ENCODE measurements at places on chromosomes 3 and 15.

- no peak for DNase-seq
These were observed 30.2 kb downstream of the ONECUT1 start for GRCh38 chr15:52759969-52760368.

- no peak for DNase-seq
These were observed 126.5 kb downstream of the ZNF385D start for GRCh38 chr3:21624524-21624923.

DNA sequence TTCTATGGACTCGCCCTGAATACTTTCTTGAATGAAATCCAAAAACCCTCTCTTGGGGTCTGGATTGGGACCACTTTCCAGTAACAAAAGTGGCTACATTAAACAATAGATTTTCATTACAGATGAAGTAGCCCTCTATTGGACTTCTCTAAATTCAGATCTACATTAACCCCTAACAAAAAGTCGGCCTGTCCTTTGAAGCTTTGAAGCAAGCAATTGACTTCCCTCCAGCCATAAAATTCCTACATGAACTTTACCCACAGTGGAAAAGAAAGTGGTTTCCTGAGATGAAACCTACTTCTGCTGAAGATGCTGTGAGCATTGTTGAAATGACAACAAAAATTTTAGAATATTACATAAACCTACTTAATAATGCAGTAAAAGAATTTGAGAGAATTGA is 967.1 kb upstream of the ROBO1 start:
- DNase-seq: no peak

GRCh38 chr3:14411988-14412387 is 9.6 kb downstream of the SLC6A6 start:
- no peak for DNase-seq

DNA sequence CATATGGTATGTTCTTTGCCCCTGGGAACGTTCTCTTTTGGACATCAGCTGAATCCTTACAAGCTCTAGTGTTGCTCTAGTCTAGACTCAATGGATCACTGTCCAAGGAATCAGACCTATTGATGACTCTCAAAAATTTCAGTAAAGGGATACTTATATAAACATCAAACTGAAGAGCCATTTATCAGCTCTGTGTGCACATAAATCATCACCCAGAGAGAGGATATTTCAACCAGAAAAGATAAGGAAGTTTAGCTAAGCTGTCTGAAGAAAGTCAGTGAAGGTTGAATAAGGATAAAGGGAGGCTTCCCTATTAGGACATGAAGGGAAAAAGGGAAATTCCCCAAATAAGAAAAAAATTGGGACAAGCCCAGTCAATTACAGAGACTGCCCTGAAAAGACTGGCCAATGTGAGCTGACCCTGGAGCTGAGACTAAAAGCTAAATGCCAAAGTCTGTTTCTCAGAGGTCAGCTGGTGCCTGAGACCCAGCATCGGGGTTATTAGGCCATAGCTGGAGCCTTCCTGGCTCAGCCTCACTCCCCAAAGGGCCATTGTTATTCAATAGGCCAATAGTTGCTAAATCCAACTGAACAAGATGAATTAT is 424.1 kb upstream of the THBS1 start:
- peak; percentile 72 for DNase-seq

GRCh38 chr15:62153228-62153627 is 11.9 kb downstream of the C2CD4B start:
- DNase-seq: no peak

DNA sequence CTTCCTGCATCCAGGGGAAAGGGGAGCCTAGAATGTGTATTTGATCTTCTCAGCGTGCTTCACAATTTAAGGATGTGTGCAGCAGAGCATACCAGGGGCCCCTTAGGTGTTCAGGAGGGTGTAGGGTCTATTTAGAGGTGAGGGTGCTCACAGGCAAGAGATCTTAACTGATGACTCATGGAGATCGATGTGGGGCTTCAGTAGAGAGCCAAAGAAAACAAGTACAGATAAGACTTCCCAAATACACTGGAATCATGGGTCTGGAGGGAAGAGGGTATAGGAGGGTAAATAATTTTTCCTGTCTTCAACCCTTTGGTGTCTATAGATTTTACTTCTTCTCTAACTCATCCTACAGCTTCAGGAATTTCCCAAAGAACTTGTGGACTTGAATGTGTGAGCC is 170.2 kb upstream of the LRRC3B start:
- DNase-seq: no peak

GRCh38 chr15:91480426-91480825 is 373.1 kb upstream of the SLCO3A1 start:
- no peak for DNase-seq

- no peak for DNase-seq
These were observed 44.5 kb downstream of the POC1A start for GRCh38 chr3:52109611-52110301.

DNA sequence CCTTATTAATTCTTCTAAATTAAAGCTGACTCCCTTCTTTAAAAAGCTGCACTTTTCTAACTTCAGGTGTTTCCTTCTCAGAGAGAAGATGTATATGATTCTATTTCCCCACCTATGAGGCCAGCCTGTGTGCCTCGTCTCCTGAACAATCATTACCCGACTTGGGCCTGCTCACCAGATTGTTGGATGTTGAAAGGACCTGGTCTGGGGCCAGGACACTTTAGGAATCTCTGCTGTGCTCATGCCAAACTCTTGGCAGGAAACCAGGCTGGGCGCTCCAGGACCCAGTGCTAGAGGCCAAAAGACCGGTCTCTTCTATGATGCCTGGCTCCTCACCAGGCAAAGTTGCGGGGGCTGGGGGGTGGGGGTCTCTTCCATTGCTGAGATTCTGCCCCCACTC is 16.9 kb upstream of the LRRC31 start:
- no peak for DNase-seq

DNA sequence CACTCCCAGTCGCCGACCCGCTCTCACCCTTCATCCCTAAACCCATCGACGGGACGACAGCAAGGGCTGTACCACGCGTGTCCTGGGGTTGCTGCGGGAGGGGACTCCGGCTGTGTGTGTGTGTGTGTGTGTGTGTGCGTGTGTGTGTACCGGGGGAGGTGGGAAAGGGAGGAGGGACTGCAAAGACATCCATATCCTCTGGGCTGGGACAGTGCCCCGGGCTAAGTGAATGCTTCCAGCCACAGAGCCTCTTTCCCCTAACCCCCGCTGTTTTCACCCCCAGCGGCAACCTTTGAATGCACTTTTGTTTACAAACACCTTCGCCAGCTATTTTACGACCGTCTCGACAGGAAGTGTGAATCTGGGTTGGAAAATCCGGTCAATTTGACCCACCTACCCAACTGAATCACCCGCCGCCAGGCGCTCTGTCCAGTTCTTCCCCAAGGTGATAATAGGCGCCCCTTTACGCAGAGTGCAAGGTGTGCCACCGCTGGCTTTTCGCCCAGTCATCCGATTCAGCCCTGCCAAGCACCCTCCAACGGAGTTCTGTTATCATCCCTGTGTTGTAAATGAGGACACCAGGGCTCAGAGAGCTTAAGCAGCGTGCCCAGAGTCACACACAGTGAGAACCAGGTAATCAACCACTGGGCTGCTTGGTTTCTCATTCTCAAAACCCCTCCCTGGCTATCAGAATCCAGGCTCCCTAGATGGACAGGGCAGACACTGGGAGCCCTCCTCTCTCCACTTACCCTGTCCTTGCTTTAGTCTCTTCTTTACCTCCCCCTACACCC is 739 bp upstream of the AMOTL2 start:
- DNase-seq: no peak

DNA sequence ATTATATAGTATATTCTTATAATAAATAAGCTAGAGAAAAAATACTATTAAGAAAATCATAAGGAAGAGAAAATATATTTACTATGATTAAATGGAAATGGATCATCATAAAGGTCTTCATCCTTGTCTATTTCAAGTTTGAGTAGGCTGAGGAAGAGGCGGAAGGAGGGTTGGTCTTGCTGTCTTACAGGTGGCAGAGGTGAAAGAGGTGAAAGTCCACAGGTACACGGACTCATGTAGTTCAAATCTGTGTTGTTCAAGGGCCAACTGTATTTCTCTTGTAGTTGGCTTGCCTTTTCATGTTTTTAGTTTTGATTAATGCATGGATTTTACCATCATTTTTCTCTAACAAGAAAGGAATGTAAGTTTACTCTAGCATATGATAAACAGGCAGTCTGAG is 41.7 kb downstream of the PDCD6IP start:
- no peak for DNase-seq

DNA sequence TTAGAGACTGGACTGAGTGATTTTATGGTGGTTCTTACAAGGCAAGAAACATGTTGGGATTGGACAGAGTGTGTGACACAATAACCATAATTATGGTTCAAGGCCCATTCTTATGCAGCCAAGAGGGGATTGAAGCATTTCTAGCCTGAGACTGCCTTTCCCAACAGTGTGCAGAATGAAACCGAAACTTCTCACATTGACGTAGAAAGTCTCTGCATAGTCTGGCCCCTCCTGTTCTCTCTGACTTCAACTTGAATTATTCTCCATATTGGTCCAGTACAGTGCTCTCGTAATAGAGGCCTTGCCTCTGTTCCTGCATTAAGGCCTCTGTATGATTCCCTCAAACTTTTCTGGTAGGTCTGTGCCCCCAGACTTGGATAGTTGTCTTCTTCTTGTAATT is 138.3 kb downstream of the DIPK2A start:
- no peak for DNase-seq

GRCh38 chr3:71050166-71050537 is 533.4 kb downstream of the FOXP1 start:
- peak; percentile 85 for DNase-seq

GRCh38 chr3:124620600-124621063 is 109.6 kb upstream of the UMPS start:
- peak; percentile 50 for DNase-seq

GRCh38 chr15:85595804-85596536 is 198.8 kb downstream of the KLHL25 start:
- DNase-seq: no peak

GRCh38 chr15:63258658-63259057 is 18.7 kb upstream of the APH1B start:
- DNase-seq: no peak

DNA sequence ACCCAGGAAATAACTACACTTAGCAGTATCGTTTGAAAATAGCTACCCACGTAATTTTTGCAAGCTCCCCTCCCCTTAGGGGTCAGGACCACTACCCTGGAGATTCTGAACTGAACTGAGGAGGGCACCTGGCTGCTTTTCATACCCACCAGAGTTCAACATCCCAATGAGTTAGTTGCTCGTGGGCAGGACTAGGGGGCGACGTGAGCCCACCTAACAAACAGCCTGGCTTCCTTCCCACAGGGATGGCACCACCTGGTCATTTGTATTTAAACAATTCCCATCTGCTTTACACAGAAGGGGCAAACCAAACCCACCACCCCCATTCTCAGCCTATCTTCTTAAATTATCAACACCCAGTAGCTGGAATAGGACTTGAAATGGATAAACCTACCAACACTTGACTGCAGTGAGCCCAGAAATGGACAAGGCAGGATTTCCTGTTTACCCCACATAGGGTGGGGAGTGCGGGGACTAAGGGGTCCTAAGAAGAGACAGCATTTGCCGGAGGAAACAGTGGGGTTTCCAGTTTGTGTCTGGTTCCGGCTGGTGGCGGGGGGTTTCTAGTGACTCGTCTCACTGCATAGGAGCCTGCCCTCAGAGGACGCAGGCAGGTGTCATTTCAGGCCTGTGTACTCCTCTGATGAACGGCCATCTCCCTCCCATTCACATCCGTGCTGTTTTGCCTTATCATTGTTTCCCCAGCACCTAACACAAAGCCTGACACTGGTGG is 11.6 kb upstream of the VGLL4 start:
- no peak for DNase-seq

GRCh38 chr3:100103558-100104441 is 10.5 kb downstream of the FILIP1L start:
- DNase-seq: peak; percentile 72

- peak; percentile 77 for DNase-seq
These were observed 19.6 kb upstream of the HCN4 start for GRCh38 chr15:73388256-73388781.

GRCh38 chr3:151135541-151136337 is 50.3 kb downstream of the MED12L start:
- no peak for DNase-seq

DNA sequence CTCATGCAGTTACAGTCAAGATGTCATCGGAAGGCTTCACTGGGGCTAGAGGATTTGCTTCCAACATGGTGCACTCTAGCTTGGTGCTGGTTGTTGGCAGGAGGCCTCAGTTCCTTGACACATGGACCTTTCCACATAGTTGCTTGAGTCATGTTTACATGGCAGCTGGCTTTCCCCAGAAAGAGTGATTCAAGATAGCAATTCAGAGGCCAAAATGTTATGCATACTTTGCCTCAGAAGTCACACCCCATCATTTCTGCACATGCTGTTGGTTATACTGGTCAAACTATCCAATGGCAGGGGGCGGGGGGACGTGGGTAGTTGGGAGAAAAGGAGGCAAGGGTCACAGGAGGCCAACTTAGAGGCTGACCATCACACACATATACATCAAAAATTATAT is 58.7 kb downstream of the FOXB1 start:
- peak; percentile 24 for DNase-seq

- peak; percentile 86 for DNase-seq
These were observed 604 bp upstream of the TJP1 start for GRCh38 chr15:29822684-29823459.
